Activated T-cell treated with anti-CD3 and anti-CD28 coated beads for 24 hours (primary cell): ENCODE measurements at places on chromosomes 1 and 21.
A peak's percentile ranks its signal among the peaks of the same experiment; 100 is the strongest.

DNA sequence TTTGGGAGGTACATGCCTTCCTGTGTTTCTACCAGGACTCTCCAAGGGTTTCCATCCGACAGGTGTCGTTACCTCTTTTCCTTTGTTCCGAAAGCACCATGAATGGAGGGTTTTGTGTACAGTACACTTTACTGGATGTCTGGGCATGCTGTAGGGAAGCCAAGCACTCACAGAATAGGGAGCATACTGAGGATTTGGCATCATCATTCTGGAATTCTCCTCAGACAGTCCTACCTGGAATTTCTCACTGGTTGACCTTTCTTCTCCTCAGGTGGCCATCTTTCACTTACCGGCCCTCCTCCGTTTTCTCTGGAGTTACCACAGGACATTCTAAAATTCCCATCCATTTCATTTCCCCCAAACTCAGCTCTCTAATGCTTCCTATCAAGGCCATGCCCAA is 5.9 kb upstream of the MPL start:
- DNase-seq: no peak

DNA sequence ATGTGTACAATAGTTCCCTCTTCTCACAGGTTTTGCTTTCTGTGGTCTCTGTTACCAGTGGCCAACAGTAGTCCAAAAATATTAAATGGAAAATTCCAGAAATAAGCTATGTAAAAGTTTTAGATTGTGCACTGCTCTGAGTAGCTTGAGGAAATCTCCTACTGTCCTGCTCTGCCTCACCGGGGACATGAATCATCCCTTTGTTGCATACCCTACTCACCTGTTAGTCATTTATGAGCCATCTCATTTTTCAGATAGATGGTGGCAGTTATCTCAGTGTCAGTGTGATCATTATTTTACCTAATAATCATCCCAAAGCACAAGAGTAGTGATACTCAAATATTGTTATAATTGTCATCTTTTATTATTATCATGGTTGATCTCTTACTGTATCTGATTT is 688.1 kb downstream of the PLA2G4A start:
- no peak for DNase-seq

DNA sequence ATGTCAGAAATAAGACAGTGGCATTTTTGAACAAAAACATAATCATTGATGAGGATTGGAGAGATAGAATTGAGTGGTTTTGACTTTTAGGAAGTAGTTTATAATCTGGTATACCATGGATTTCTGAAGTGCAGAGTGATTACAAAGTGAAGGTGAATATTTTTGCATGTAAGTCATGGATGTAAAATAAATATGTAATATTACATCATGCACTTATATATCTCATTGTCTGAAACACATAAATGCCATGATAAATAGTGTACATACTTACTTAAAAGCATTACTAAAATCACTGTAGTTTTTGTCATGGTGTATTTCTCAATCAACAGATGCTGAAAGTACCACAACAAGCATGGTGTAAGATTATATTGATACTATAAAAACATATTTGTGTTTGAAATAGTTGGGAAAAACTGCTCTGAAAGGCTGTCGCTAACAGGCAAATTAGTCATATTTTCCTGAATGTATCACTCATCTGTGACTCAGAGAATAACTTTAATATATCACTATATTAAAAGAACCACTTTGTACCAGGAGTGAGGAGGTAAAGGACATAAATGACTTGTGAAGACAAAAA is 24.8 kb upstream of the RGS18 start:
- no peak for DNase-seq

DNA sequence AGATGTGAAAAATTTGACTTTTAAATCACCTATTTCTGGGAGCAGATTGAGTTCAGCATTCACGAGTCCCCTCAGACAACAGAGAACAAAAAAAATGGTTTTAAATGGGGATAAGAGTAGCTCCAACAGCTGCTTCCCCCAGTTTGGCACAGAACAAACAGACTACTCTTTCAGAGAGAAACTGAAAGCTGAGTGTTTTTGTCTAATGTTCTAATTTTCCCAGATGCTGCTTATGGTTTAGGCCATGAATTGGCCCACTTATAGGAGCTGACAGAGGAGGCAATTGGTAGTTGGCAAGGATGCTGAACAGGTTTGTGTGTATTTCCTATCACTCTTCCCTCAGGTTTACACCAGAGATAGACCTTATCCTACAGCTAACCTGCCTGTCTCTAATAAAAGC is 1637.4 kb upstream of the PRMT6 start:
- DNase-seq: no peak

- no peak for DNase-seq
Observed at GRCh38 chr1:17412093-17412870, 27.2 kb downstream of the RCC2 start.

GRCh38 chr1:23343221-23344110 is 618 bp downstream of the HNRNPR start:
- peak; percentile 48 for DNase-seq

GRCh38 chr21:30209601-30210000 is 6.3 kb downstream of the CLDN8 start:
- DNase-seq: no peak

- no peak for DNase-seq
Observed at GRCh38 chr1:94413311-94413710, 4.9 kb upstream of the ABCD3 start.

DNA sequence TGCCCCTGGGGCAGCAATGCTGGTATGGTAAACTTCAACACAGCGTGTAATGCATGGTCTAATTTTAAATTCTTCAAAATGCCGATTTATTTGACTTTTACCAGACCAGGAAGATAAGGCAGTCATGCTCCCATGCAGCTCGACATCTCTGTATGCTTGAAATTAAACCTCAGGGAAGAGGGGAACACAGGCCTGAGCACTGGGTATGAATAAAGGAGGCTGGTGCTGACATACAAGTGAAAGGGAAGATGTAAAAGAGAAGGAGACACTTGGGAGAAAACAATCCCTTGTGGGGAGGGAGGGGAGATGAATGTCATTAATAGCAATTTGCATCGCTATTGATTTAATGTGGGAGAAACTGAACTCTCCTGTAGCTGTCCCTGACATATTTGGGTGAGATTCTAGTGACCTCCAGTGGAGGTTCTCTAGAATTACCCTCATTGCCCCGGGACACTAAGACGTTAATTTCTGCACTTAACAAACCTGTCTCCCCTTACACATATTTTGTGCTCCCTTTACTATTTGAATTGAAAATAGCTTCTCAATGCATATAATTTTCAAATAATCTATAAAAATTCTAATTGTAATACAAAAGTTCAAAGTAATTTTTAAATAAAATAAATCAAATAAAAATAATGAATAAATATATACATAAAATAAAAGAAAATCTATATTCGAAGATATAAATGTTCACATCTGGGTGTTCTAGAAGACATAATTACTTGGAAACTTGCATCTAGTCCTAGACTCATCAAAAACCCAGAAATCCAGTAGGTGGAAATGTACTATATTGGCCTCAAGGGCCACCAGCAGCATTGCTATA is 283.1 kb downstream of the LMX1A start:
- DNase-seq: no peak
